ENCODE measurements at places on chromosomes 6 and 20.
A peak's percentile ranks its signal among the peaks of the same experiment; 100 is the strongest.

- no peak for DNase-seq
Measured at GRCh38 chr20:63522981-63523611, 2.5 kb downstream of the PPDPF start.

- DNase-seq = no peak
Measured at GRCh38 chr6:148517470-148517869, 174.8 kb downstream of the SASH1 start.

DNA sequence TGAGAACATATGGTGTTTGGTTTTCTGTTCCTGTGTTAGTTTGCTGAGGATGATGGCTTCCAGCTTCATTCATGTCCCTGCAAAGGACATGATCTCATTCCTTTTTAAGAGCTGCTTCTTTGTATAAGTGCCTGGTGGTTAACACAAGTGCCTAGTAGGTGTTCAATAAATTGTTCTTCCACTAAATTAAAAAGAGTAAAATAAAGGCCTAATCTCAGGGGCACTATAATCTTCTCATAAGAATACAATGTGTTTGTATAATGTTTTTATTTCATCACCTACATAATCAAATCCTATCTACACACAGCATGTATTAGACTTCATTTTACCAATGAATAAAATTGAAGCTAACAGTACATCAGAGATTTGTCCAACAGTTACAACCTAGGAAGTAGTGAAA lies 252.7 kb downstream of the KHDC1L start:
- no peak for DNase-seq

DNA sequence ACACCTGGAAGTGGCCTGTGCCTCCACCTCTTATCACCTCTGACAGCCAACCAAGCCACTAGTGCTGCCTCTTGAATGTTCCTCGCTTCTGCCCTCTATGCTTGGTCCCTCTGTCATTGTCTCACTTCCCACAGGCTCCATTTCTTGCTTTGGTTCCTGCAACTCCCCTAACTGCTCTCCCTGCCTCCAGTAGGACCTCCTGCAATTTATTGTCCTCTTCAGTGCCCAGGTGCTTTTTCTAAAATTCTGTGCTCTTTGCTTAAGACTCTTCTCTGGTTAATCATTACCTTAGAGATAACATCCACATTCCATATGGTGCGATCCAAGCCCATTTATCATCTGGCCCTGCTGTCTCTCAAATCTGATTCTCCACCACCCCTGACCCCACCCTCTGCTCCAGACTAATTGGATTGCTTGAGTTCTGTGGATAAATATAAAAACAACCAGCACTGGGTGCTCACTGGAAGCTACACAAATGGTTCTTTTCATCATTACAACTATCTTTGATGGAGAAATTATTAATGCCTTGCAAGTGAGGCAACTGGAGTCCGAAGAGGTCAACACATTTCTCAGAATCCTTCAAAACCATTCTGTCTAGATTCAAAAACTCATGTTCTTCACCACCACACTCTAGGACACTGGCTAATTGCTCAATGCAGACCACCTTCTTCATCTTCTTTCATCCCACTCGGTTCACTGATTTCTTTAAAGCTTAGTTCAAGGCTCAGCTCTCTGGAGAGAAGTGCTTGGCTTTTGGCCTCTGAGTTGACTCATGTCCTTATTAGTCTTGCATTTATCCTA lies 47.2 kb downstream of the FOXA2 start:
- DNase-seq = no peak

DNA sequence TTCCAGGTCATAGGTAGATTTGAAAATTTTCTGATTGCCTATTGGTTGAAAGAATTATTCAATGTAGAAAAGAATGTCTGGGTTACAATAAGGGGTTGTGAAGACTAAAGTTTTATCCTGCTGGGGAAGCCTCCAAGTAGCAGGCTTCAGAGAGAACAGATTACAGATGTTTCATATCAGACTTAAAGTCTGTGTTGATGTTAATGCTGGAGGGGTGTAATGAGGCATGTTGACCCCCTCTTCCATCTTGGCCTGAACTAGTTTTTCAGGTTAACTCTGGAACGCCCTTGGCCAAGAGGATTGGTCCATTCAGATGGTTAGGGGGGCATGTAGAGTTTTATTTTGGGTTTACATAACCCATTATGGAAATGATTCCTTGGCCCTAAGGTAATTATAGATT lies 356.2 kb downstream of the UTRN start:
- DNase-seq = no peak

DNA sequence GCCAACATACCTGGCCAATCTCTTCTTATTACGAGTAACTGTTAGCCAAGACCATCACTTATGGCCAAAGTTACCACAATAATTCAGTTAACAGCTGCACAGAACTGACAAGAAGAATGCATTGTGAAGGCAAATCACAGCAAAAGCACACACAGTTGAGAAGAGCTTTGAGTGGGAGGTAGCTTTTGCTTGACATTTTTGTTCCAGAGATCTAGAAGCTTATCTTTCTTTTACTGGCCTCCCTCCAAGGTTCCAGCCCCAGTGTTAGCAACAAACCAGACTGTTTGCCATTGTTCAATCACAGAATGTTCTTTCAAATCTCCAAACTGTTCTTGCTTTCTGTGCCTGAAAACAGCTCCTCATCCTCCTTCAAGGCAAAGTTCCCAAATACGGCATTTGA lies 35.9 kb upstream of the IRAK1BP1 start:
- DNase-seq = peak; percentile 76
